ENCODE measurements at places on chromosomes 12 and 14.
A peak's percentile ranks its signal among the peaks of the same experiment; 100 is the strongest.

DNA sequence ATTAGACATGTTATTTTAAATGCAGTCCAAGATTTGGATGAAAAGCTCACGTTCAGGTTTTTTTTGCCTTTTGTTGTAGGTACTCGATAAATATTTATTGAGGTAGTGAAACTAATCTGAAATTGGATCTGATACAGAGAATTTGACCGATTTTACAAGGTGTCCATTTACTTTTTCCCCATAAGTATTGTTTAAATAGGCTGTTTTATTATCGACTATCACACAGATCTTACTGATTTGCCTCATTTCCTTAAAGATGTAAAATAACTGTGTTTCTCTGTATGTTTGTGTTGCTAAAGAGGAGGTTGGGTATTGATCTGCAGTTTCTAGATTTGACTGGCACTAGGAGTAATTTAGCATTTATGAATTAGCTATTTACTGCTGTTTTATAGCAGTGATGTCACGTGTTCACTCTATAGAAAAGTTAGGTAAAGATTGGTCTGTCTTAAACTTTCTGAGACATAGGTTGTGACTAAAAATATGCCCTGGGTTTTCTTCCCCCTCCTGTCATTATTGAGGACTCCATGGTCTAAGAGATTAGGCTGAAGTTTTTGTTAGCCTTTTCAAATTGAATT is 3.5 kb downstream of the RAP1B start:
- no peak for DNase-seq

DNA sequence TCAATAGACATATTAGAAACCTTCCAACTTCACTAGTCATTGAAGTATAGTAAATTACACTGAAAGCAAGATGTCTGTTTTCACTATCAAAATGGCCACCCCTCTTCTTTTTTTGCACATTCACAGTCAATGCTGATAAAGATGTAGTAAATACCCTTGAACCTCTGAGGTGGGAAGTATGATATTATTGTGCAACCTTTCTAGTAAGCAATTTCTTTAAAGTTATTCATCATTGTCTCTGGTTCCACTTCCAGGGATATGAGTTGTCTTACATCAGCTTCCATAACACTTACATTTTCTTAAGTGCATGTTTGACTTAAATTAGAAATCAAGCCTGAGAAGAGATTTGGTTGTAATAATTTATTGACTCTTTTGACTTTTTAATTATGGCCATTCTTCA is 453.9 kb upstream of the MGAT4C start:
- DNase-seq: no peak

DNA sequence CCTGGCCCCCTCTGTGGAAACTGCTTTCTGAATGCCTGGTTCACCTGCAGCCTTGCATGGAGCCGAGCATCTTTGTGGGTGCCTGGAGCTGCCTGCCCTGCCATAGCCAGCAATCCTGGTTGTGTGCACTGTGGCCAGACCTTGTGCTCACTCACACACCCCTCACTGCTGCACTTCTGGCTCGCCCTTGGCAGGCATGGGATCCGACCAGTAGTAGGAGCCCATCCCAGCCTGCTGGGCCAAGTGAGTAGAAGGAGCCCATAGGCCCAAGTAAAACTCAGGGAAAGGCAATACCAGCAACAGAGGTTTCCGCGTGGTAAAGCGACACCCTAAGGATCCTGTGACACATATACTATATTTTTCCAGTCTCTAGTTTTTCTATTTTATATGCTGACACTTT is 270.0 kb upstream of the NAV3 start:
- DNase-seq: peak; percentile 59

DNA sequence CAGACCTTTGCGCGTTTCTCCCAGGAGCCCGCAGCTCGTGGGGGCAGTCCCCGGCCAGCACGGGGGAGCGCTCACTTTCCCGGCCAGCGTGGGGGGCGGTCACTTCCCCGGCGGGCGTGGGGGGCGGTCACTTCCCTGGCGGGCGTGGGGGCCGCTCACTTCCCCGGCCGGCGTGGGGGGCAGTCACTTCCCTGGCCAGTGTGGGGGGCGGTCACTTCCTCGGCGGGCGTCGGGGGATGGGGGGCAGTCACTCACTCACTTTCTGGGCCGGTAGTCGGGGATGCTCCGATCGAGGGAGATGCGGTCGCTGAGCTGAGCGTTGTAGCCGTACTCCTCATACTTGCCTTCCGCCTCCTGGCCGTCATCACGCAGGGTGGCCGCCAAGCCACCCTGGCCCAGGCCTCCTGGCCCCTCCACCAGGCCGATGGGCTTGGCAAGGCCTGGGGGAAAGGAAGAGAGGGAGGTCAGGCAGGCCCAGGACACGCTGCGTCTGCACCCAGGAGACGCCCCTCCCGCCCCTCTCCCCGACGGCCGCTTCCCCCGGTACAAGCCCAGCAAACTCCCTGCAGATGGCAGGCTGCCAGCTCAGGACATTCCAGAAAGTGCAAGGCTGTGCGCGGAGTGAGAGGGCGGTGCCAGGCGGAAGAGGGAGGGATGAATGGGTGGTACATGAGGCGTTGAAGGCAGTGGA is 43.3 kb downstream of the GALNT9 start:
- peak; percentile 66 for DNase-seq

DNA sequence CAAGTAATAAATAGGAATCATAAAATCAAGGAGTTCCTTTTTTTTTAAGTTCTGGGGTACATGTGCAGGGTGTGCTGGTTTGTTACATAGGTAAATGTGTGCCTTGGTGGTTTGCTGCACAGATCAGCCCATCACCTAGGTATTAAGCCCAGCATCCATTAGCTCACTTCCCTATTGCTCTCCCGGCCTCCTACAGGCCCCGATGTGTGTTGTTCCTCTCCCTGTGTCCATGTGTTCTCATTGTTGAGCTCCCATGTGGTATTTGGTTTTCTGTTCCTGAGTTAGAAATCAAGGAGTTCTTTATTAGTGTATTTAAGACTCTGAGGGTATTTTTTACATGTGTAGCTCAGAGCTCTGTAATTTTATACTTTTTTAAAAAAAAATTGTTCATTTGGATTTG is 86.0 kb downstream of the SCFD1 start:
- DNase-seq: peak; percentile 28

GRCh38 chr14:99475179-99475578 is 5.5 kb downstream of the SETD3 start:
- DNase-seq: no peak

DNA sequence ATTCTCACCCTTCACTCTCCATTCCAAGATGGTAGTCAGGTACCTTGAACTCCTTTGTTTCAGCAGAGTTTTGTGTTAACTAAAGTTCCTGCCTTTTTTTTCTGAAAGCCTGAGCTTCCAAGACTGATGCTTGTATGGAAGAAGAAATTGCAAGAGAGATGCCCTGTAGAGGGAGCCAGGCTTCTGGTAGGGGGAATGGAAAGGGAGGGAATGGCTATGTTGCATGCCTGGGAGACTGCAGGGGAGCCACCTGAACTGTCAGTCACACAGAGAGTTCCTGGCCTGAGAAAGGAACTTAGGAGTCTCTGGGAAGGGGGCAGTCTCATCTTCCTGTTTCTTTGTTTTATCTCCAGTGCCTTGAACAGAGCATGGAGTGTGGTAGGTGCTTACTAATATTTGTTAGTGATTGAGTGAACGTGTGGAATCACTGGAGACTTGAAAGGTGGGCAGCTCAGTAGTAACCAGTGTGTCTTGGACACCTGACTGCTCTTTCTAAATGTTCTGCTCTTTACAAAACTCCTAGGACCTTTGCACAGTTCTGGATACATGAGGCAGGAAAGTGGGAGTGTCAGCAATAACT is 132.2 kb downstream of the ANO4 start:
- DNase-seq: peak; percentile 90

DNA sequence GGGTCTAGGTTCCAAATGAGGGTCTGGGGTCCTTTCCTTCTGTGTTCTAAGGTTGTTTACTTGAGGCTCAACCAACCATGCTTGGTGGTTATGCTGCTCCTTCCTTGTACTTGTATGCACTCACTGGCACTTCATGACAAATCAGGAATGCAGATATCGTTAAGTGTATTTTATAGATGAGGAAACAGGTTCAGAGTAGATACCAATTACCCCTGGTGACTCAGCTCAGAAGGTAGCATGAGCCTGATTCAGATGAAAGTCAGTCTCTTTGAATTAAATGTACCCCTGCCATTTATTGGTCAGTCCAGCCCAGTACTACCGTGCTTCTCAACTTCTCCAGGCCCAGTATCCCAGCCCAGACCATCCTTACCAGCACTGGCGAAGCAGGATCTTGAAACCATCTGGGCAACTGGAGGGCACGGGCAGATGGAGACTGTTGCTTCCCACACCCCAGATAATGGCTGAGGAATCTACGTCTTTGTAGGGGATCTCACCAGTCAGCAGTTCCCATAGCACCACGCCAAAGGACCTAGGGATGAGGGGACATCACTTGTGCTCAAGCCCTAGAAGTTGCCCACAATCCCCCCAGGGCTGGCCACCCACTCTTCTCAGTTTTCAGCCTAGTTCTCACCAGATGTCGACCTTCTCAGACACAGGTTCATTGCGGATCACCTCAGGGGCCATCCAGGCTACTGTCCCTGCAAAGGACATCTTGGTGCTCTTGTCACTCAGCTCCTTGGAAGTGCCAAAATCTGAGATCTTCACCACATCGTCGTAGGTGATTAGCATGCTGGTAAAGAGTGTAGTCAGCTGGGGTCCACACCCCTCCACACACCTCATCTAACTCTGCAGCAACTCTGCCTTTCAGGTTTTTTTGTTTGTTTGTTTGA is 14.3 kb downstream of the MAP3K12 start:
- no peak for DNase-seq

- no peak for DNase-seq
Observed at GRCh38 chr12:47317175-47317915, 237.6 kb upstream of the AMIGO2 start.

GRCh38 chr12:51183349-51183748 is 10.4 kb upstream of the TFCP2 start:
- no peak for DNase-seq

DNA sequence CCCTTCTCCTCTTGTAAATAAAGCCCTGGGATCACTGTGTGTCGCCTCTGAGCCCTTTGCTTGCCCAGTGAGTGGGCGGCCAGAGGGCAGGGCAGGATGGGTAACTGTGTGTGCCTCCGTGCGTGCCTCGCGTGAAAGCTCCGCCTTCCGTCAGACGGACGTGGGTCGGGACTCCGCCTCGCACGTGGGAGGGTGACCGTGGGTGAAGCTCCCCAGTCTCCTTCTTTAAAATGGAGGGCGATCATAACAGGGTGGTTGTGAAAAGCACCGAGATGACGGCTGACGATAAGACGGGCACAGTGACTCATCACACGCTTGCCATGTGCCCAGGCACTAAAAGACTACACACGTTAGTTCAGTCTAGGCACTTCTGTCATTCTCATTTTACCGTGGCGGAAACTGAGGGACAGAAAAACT is 9.2 kb downstream of the PHB2 start:
- no peak for DNase-seq

- DNase-seq: no peak
Observed at GRCh38 chr14:101903111-101903561, 61.2 kb upstream of the DYNC1H1 start.

DNA sequence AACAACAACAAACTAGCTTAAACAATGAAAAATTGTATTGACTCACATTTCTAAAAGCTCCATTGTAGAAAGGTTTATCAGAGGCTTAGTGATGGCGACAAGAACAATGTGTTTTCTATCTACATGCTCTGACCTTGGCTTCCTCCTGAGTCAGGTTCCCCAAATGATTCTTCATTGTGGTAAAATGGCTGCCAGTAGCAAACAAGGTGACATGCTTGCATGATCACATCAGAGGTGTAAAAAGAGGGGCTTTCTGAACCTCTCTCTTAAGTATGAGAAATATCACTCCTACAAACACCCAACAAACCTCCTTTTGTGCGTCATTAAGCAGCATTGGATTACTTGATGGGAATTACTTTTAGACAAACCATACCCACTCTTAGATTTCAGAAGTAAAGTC is 252.4 kb upstream of the SYT1 start:
- DNase-seq: no peak

GRCh38 chr12:26346736-26347135 is 151.4 kb downstream of the SSPN start:
- no peak for DNase-seq

DNA sequence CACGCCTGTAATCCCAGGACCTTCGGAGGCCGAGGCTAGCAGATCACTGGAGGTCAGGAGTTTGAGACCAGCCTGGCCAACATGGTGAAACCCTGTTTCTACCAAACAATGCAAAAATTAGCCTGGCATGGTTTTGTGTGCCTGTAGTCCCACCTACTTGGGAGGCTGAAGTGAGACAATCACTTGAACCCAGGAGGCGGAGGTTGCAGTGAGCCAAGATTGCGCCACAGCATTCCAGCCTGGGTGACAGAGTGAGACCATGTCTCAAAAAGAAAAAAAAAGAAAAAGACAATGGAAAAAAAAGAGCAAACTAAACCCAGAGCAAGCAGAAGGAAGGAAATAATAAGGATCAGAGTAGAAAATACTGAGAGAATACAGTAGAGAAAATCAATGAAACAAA is 5.4 kb downstream of the CHURC1 start:
- DNase-seq: no peak

- DNase-seq: no peak
Observed at GRCh38 chr14:95018821-95019220, 138.5 kb downstream of the DICER1 start.

- DNase-seq: no peak
Observed at GRCh38 chr14:91186515-91187066, 57.9 kb downstream of the GPR68 start.

DNA sequence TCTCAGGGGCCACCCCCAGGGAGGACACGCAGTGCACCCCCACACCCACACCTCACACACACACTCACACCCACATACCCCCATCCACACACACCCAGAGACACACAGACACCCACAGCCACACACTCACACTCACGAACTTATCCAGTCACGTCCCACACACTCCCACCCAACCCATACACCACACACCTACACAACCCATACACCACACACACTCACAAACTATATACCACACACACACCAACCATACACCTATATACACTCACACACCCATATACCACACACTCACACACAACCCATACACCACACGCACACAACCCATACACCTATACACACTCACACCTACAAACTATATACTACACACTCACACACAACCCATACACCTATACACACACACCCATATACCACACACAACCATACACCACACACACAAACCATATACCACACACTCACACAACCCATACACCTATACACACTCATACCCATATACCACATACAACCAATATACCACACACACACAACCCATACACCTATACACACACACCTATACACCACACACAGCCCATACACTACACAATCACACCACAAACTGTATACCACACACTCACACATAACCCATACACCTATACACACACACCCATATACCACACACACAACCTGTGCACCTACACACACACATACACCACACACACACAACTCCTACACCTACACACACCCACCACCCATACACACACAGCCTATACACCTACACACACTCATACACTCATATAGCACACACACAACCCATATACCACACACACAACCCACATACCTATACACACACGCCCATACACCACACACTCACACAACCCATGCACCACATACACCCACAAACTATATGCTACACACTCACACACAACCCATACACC is 42.7 kb downstream of the TMEM121 start:
- no peak for DNase-seq

Data from H9 (cell line).